RPMI7951 (cell line): ENCODE measurements at places on chromosomes 11 and 22. TPM values are rescaled to one million over a fixed set of nuclear protein-coding genes. Genes with fewer than 3 reads are reported as not detected.

APOBEC3B gene
- 19.6 and 20.9 TPM in 2 replicates for total RNA-seq

PGR gene
- total RNA-seq, result not detected in 2 replicates

APOBEC3F gene
- total RNA-seq, result 7.9 and 8.9 TPM in 2 replicates

RPLP2 gene
- total RNA-seq, result 886 and 920 TPM in 2 replicates

OTOG gene
- not detected in 2 replicates for total RNA-seq

PHOX2A gene
- total RNA-seq, result not detected in 2 replicates

CSNK2A3 gene
- 1.7 and 1.8 TPM in 2 replicates for total RNA-seq

SUSD2 gene
- 0.39 and 0.96 TPM in 2 replicates for total RNA-seq

IL17REL gene
- not detected in 2 replicates for total RNA-seq

H19 gene
- 0.72 and 1.9 TPM in 2 replicates for total RNA-seq

TMEM135 gene
- 12.2 and 16.6 TPM in 2 replicates for total RNA-seq

SLC37A2 gene
- 153 and 174 TPM in 2 replicates for total RNA-seq

PAMR1 gene
- under 0.01 and 0.24 TPM in 2 replicates for total RNA-seq

PYGM gene
- total RNA-seq, result not detected in 2 replicates
